Hepatic stellate cell (primary cell): ENCODE measurements at places on chromosomes 6 and 20.

- DNase-seq, result no peak
Measured at GRCh38 chr6:108407904-108408827, 113.3 kb downstream of the AFG1L start.

DNA sequence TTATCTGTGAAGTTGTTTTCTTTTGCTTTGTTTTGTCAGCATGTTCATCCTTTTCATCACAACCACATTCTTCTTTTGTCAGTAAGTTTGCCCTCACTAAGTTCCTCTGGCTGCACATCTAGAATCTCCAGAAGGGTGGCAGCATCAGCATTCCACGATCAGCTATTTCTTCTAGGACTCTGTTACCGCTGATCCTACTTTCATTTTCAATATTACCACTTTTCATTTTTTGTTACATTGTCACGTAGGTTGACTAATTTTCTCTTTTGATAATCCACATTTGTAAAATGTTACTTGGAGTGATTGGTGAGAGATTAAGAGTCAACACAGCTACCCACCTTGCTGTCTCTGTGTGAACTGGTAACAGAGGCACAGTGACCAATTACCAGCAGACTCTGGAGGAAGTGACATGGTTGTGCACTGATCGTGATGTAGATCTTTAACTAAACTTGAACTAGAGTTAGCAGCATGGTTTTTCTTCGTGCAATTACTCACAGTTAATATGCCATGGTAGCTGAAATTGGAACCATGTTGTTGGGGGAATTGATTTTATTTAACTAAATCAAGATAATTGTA is 307.9 kb upstream of the SLC35B3 start:
- DNase-seq, result no peak

- no peak for DNase-seq
Measured at GRCh38 chr6:149134511-149134933, 183.0 kb upstream of the TAB2 start.

- no peak for DNase-seq
Measured at GRCh38 chr6:43367245-43367984, 2.0 kb downstream of the ZNF318 start.

GRCh38 chr6:108560463-108561308 is at the start of gene FOXO3:
Gene FOXO3 (plus strand): TSS chr6:108560917. CDS start chr6:108561209, 292 bp downstream.
- peak; percentile 92 for DNase-seq

GRCh38 chr6:133587546-133588160 is 301.3 kb upstream of the TCF21 start:
- peak; percentile 42 for DNase-seq
